ENCODE measurements at places on chromosomes 2 and 18.

- DNase-seq, result no peak
Observed at GRCh38 chr2:120231974-120232635, 8.9 kb upstream of the TMEM185B start.

GRCh38 chr2:216118474-216118873, 9.3 kb downstream of the XRCC5 start:
- no peak for DNase-seq

DNA sequence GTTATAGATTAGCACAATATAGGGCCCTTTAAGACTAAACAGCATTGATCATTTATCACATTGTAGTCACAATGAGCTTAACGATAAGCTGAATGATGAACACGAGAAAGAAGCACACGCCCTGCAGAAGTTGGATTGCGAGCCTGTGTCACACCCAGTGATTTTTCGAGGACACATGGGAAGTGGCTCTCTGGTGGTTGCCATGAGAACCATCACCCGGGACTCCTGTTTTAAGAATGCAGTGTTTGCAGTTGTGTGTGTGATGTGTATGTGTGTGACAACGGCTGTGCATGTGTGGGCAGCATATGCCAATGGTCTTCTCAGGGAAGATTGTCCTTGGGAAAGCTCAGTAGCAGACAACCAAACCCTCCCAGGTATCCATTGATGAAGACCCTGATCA, 69.2 kb downstream of the PDCL3 start:
- DNase-seq, result no peak

DNA sequence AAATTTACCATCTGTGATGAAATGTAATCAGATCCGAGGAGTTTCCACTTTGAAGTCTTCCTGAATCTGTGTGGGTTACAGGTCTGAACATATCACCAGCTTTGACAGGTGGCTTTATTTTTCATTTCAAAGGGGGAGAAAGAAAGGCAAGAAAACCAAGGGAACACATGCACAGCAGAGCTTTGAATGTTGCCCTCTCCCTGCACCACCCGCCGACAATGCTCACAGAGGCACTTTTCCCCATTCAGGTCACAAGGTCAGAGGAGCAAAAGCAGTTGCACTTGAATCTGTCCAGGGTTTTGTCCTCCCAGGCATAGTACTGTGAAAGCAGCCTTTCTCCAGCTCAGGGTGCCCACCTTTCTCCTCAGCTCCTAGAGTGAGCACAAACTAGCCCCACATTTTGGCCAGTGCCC, 130.2 kb downstream of the OSR1 start:
- no peak for DNase-seq

DNA sequence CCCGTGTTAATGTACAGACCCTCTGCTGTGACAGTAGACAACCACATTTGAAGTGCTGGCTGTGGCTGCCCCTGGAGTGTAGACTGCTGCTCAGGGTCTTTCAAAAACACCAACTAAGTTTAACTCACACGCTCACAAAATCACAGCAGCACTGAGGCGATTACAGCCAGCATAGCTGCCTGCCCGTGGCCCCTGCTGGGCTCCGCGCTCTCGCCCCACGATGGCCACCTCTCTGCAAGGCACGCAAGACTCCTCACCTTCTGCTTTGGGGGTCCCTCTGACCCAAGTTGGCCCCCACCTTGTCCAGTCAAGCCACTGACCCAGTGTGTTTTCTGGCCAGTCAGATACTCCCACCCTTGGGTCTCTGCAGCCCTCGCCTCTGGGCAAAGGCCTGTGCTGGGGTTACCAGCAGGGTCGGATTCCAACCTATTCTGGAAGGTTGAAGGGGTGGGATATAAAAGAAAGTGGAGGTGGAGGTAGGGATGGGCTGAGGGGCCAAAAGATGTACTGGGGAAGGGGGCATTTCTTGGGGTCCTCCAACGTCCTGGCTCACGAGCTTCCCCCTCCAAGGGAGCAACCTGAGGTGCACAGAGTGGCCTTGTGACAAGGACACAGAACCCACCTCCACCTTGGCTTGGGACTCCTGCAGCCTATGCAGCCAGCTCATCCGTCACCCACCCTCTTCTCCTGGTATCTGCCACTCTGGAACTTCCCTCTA, 2.9 kb upstream of the B3GNT7 start:
- no peak for DNase-seq

DNA sequence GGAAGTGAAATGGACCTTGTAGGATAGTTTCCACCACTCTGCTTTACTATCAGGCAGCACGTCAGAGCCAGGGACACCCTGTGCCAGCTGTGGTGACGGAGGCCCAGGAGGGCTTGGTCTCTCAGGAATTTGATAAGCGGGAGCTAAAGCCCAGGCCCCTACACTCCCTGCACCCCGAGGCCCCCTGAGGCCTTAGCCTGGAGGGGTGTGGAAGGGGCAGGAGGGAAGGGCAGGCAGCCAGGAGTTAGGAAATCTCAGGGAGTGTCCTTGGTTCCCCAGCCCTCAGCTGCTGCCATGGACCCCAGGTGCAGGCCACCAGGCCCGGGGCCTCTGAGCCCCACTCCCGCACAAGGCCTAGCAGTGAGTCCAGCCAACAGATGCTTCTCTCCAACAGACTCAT, 38.2 kb downstream of the PDIA6 start:
- DNase-seq, result no peak

DNA sequence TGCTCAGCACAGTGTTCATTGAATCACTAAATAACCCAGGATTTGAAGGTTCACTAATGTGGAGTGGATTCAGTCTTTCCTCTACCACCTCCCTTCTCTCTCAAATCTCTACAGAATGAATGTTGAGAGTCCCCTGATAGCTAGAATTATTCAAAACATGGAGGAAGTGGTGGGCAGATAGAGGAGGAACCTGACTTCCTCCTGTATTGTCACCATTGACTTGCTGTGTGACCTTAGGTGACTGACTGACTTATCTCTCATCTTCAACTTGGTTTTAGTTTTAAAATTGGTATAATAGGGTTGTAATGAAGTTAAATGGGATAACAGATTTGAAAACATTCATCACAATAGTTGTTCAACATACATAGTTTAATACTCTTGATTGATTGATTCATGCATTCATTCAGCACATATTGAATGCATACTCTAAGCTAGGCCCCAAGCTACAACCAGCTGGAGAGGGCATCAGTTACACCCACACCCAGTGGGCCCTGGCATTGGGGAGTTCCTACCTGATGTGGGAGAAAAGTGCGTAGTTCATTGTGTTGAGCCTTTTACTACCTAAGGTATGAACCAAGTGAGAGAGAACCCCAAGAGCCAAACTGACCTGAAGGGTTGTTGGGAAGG, 96.0 kb downstream of the WDR7 start:
- DNase-seq, result no peak

DNA sequence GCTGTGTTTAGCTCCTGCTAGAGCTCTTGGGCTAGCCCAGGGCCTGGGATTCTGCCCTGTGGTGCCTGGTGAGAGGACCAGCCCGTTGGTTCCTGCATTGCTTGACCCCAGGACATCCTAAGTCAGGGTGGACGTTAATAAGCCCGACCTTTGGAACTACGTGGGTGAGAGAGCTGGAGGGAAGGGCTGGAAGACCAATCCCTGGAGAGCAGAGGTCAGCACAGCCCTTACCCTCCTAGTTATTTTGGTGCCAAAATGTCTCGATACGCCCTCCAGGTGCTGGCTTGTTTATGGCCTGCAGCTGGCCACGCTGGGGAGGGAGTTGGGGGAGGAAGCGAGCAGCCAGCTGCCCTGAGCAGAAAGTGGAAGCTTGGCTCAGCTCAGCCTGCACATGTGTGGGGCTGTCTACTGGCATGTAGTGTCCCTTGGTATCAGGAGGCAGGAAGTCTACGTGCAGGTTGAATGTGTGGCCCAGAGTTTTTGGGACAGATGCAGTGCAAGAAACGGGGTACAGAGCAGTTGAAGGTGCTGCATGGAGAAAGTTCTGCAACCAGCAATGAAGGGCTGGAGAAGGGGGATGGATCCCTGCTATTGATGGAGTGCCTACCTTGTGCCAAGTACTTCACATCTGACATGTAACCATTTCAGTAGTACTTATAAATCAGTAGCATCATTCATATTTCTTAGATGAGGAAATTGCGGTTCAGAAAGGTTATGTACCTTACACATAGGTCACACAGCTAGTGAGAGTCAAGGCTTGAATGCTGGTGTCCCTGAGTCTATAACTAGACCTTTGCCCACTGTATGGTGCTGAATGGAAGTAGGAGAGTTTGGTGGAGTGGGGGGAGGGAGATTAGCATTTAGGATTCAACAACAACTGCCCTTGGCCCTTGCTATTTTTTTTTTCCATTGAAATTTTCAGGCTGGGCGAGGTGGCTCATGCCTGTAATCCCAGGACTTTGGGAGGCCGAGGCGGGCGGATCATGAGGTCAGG, 5.0 kb upstream of the DGKD start:
- no peak for DNase-seq

DNA sequence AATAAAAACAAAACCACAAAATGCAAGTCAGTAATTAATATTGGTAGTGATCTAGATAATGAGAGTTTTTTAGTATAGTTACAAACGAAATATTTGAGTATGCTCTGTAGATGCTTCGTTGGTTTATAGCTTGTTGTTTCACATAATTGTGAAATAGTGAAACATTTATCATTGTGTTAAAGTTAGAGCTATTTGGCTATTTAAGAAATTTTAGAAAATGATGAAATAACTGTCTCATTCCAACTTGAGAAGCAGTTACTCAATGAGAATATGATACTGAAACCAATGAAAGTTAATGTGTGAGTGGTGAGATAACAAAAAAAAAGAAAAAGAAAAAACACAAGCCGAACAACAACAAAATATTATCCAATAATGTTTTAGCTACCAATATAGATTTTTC, 475.6 kb upstream of the ZEB2 start:
- DNase-seq, result no peak

GRCh38 chr18:39840856-39841481, 2114.1 kb upstream of the PIK3C3 start:
- no peak for DNase-seq
